Epithelial cell of proximal tubule (primary cell): ENCODE measurements at places on chromosomes 2 and 18.

- DNase-seq, result no peak
These were observed 440.4 kb upstream of the MAP2 start for GRCh38 chr2:208983486-208983885.

DNA sequence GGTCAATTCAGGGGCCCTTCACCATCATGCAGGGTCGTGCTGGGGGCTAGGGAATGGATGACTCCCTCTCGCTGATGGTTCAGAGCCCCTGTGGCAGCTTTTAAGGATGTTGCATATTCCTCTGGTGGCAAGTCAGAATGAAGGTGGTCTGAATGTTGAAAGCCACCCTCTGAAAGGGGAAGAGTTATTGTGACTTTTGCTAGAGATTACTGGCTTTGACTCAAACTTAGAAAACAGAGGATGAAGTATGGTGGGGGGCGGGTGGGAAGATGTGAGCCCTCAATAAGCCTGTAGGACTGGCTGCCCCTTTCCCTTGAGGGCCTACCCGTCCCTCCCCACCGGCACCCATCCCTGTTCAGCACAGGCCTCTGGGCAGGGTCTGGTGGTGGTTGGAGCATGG, 23.2 kb downstream of the MC2R start:
- no peak for DNase-seq

- no peak for DNase-seq
These were observed 58.9 kb upstream of the SMAD7 start for GRCh38 chr18:49009661-49010060.

DNA sequence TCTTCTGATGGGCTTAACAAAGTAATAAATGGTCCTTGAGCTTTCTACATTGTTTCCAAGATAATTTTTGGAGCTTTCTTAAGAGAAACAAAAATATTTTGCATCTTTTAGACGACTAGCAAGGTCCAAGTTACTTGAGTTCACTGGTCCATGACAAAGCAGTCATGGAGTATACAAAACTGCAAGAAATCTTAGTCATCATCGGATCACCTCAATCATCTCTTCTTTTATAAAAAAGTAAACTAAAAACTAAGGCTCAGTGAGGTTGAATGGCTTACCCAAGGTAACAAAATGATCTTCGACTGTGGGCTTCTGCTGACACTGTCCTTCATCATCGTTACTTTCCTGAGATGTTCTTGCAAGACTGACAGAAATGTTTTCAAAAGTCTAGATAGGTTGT, 11.9 kb downstream of the FIGN start:
- DNase-seq, result no peak

DNA sequence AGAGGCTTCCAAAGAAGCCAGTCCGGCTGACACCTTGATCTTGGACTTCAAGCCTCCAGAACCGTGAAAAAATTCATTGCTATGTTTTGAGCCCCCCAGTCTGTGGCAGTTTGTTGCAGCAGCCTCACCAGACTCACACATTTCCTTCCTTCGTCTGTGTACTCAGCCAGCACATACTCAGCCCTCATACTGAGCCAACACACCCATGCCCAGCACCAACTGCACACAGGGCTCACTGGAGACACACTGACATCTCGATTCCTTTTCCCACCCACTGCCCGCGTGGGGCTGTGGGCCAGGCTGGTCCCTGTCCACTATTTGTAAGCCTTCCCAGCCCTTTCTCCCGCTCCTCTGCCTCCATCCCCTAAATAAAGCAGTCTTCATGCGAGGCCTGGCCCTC, 24.1 kb upstream of the NMUR1 start:
- DNase-seq, result no peak

DNA sequence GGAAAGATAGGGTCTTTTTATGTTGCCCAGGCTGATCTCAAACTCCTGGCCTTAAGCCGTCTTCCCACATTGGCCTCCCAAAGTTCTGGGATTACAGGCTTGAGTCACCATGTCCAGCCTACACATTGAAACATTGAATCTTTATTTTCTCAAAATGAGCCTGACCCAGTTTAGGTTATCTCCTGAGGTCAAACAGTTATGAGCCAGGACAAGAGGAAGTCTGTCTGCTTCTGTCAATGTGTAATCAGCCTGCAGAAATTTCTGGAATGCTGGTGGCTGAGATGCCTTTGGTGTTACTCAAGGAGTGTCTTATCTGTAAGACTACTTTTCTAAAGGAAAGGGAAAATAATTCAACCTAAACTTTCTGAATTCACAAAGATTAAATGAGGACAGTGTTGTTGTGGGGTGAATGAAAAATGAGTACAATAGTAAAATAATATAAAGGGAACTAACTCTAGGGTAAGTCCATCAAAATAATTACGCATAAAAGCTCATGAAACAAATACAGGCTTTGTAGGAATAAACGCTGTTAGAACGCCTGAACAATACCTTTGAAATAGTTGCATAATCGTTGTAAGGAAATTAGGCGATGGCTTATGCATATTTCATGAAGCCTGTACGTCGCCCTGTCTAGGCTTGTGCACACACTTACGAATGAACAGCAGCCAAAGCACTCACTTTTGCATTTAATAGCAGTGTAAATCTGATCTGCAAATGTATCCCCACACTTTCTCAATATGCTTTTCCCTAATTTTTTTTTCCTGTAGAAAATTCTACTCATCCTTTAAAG, 260.8 kb downstream of the RDH14 start:
- peak; percentile 89 for DNase-seq

- DNase-seq, result no peak
These were observed 98.9 kb upstream of the ODC1 start for GRCh38 chr2:10546975-10547391.

GRCh38 chr2:224014336-224014735, 24.8 kb downstream of the SERPINE2 start:
- DNase-seq, result no peak

- no peak for DNase-seq
These were observed 750.8 kb upstream of the ID2 start for GRCh38 chr2:7930800-7931635.

DNA sequence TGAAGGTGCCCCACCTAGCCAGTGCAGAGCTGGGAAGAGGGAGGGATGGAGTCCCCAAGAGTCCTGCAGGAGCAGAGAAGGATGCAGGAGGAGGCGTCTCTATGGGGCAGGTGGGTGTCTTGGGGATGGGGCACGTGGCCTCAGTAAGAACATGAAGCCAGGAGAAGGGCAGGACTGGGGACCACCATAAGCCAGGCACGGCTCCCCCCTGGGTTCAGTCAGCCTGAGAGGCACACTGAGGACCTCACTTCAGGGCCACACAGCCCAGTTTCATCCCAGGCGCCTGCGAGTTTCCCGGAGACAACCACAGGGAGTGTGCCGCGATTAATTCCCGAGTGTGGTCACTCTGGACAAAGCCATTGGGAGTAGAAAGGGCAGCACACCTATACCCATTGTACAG, 120.3 kb downstream of the GYPC start:
- DNase-seq, result no peak

GRCh38 chr18:607930-608329, 11.1 kb downstream of the CLUL1 start:
- no peak for DNase-seq

GRCh38 chr2:33727361-33728032, 128.4 kb upstream of the FAM98A start:
- no peak for DNase-seq

- no peak for DNase-seq
These were observed 5.3 kb upstream of the NPPC start for GRCh38 chr2:231931481-231931915.

- DNase-seq, result no peak
These were observed 28.6 kb upstream of the DAPL1 start for GRCh38 chr2:158766524-158766923.

GRCh38 chr2:39469807-39470206, 32.7 kb upstream of the MAP4K3 start:
- no peak for DNase-seq

DNA sequence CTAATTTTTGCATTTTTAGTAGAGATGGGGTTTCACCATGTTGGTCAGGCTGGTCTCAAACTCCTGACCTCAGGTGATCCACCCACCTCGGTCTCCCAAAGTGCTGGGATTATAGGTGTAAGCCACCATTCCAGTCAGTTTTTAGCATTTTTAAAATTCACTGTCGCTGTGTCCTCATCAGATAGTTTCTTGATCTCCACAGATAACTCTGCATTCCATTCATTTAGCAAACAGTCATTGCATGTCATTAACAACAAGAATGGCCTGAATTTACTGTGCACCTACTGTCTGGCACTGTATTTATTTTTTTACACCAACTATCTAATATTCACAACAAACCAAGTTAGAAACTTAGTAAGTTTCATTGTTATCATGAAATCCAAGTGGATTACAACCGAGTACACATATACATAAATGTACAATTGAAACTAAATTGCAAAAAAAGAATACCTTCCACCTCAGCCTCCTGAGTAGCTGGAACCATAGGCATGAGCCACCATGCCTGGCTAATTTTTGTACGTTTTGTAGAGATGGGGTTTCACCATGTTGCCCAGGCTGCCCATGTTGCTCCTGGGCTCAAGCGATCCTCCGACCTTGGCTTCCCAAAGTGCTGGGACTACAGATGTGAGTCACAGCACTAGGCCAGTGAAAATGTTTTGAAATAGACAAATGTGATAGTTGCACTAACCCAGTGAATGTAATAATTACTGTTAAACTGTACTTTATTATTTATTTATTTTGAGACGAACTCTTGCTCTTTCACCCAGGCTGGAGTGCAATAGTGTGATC, 4.3 kb downstream of the MCEE start:
- no peak for DNase-seq

GRCh38 chr18:58699551-58699950, 28.3 kb downstream of the MALT1 start:
- no peak for DNase-seq

- DNase-seq, result no peak
These were observed 102.8 kb upstream of the SALL3 start for GRCh38 chr18:78876868-78877267.

- no peak for DNase-seq
These were observed 184.2 kb downstream of the PIEZO2 start for GRCh38 chr18:10965119-10965518.

DNA sequence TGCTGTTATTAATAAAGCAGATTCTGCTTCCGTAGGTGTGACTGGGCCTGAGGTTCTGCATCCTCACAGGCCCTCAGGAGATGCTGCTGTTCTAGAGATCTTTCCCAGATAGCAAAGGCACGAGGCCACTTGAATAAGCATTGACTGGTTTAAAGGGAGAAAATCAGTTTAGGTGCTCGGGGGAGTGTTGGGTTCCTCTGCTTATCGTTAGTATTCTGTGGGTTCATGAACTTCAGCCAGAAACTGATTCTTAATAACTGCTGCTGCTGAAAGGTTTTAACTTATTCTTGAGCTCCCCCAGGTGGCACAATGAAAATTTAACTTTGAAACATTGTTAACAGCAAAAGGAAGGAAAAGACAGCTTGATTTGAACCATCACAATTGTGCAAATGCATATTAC, 56.9 kb downstream of the ITGA6 start:
- no peak for DNase-seq

DNA sequence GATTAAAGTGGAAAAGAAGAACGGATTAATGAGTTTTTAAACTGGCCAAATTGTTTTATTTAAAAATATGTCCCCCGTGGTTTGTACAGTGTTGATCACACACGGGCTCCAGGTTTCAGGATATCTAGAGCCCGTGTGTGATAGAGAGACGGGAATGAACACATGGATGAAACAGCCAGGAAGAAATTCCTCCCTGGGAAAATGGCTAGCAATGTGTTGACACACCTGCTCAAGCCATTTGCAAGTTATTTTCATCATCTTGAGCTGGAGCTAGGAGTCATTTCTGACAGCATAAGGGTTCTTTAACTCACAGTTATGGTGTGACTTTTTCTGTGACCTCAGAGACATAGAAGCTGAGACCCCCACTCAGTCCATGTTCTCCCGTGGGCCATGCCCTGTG, 81.6 kb downstream of the LRRFIP1 start:
- no peak for DNase-seq

DNA sequence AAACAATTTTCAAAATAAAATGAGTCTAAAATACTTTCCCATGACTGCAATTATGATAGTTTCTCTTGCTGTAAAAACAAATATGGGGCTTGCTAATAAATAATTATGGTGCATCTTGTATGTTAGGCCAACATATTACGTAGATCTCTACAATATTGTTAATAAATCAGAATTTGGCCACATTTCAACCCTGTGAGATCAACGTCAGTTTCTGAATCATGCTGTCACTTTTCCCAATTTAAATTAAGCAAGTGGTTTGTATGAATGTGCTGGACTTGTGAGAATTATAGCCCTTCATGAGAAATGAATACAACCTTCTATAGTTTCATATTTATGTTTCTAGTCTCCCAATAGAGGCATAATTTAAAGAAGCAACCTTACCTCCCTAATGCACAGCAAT, 808.9 kb downstream of the SUCLG1 start:
- no peak for DNase-seq

DNA sequence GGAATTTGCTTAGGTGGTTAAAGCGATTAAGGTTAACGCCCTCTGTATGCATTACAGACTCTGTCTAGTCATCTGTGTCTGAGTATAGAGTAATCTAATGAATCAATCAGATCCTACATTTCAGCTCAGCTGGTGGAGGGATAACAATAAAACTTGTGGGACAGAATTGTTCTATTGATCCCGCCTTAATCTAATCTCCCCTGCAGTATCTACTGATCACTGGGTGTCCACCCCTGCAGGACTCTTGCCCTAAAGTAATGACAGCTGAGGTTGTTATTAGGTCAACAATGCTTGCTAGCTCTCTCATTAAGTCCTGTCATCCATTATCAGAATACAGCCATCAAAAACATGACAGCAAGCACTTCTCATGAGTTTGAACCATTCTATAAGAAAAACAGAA, 462.6 kb upstream of the TMEFF2 start:
- DNase-seq, result no peak

- DNase-seq, result no peak
These were observed 117.0 kb downstream of the HIBCH start for GRCh38 chr2:190202604-190203003.

DNA sequence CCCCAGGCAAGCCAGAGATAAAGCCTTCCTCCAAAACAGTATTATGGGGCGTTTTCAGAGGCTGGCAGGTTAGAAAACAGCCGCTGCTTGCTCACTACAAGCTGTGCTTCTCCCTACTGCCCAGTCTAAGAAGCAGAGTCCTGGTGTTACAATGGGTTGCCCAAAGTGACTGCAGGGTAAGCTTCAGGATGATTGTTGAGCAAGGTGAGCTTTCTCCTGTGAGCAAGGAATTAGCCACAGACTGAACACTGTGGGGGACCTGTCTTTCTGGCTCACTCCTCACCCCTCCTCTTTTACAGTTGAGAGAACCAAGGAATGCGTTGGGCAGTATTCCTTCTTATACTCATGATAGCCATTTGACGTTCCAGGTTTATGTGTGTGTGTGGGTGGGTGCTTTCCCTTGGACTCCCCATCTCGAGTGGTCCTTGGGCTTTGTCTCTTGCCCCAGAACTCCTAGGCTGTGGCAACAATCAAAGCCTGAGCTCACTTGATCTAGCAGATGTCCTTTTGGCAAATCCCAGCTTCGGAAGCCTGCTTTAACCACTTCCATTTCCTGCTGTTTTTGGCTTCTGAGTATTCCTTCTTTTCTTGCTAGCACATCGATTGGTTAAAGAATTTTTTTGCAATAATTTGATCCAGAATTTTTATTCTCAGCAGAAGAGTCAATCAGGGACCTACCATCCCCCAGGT, 47.5 kb downstream of the KDM3A start:
- DNase-seq, result no peak

- no peak for DNase-seq
These were observed 21.6 kb upstream of the ZNF521 start for GRCh38 chr18:25373432-25374179.
